NCI-H2081 (cell line): ENCODE measurements at places on chromosomes 4 and X.
A peak's percentile ranks its signal among the peaks of the same experiment; 100 is the strongest.

- no peak for DNase-seq
Measured at GRCh38 chr4:39626261-39626660, 12.4 kb downstream of the SMIM14 start.

DNA sequence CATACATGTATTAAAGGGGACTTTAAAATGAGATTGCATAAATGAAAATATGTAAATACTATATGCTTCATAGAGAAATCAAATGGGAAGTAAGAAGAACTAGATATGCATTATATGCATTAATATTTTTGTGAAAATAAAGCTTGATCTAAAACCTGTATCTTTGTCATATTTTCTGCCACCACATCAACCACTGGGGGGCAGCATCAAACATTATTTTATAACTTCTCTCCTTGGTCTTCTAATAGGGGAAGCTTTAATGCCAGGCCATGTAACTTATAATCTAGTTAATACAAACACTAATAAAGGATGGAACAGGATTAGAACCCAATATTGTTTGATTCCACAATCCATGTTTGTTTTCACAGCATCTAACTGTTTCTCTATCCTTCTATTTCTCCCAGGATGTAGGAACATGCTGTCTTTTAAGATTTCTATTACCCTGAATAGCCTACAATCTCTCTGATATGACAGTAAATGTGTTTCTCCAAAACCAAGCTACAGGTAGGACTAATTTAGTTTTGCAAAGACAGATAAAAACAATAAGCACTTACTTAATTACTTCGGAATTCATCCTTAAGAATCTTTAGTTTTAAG lies 10.0 kb downstream of the QRFPR start:
- peak; percentile 13 for DNase-seq

- no peak for DNase-seq
Measured at GRCh38 chr4:27662426-27662825, 801.8 kb downstream of the STIM2 start.

- DNase-seq, result no peak
Measured at GRCh38 chrX:152997337-152997736, 3.4 kb upstream of the PNMA5 start.

DNA sequence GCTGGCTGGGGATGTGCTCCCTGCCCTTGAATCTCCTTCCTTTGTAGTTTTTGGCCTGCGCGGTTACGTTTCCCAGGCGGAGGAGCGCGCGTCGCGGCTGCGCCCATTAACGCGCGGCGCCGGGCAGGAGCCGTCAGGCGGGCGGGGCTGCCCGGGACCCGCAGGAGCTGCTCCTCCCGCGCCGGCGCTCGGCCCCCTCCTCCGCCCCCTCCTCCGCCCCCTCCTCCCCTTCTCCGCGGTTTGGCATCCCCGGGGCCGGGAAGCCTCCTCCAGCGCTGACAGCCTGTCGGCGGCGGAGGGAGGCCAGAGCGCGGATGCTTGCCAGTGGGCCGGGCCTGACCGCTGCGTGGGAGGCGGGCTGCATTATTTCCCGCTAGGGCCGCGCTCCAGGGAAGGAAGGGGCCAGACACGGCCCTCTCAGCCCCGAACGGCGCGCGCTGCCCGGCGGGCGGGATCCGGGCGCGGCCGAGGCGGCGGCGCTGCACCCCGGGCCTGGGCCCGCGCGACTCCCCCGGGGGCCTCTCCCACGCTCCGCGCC lies at the start of gene DCLK2:
Gene DCLK2 (plus strand): TSS at position 405 of the 538 bp plus-strand sequence. CDS start 583 bp downstream, outside the sequence.
- peak; percentile 67 for DNase-seq

GRCh38 chr4:156754832-156755570 lies 216.6 kb downstream of the PDGFC start:
- DNase-seq, result no peak

- no peak for DNase-seq
Measured at GRCh38 chr4:169437299-169438047, 166.7 kb upstream of the SH3RF1 start.

GRCh38 chr4:37670249-37670648 lies 15.9 kb downstream of the RELL1 start:
- DNase-seq, result no peak

- no peak for DNase-seq
Measured at GRCh38 chr4:189828081-189828697, 112.5 kb upstream of the FRG1 start.

DNA sequence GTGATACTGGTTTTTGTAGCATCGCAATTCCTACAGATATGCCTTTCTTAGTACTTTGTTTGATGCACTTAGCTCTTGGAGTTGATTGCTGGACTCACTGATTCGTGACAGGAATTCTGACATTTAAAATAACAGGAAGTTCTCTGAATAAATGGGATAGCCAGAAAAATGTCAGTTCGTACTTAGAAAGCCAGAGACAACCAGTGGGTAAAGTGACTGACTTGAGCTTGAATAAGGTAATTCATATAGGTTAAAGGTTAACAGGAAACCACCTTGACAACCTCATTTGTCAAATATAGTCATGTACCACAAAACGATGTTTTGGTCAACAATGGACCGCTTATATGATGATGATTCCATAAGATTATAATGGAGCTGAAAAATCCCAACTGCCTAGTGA lies 181.4 kb downstream of the RPA4 start:
- DNase-seq, result no peak

GRCh38 chr4:189124149-189124758 lies 816.4 kb upstream of the FRG1 start:
- DNase-seq, result peak; percentile 0

- DNase-seq, result no peak
Measured at GRCh38 chrX:107451731-107452130, 2.3 kb downstream of the FRMPD3 start.

- DNase-seq, result no peak
Measured at GRCh38 chr4:159267869-159268285, 165.0 kb downstream of the RAPGEF2 start.

DNA sequence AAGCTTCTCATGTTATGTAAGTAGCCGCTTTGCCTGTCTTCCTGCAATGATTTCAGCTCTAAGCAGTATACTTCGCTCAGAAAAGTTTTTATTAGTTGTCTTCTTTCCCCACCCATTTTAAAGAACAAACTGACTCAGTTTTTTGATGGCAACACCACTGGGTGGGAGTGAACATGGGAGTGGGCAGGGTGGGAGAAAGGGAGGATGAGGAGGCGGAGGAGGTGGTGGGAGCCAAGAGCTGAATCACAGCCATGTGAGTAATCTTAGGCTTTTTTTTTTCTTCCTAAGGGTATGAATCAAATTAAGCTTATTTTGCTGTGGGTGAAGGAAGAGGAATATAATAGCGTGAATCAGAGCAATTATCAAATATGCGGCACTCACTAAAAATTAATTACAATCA lies 574.3 kb upstream of the DIPK2B start:
- DNase-seq, result no peak

- DNase-seq, result no peak
Measured at GRCh38 chr4:54668014-54668611, 10.4 kb downstream of the KIT start.

GRCh38 chr4:129821963-129822362 lies 726.0 kb downstream of the C4orf33 start:
- no peak for DNase-seq

GRCh38 chr4:78796526-78796925 lies 20.4 kb downstream of the BMP2K start:
- DNase-seq, result no peak

GRCh38 chr4:118751629-118752323 lies 66.6 kb downstream of the METTL14 start:
- no peak for DNase-seq

- DNase-seq, result no peak
Measured at GRCh38 chrX:77668391-77669237, 117.4 kb downstream of the ATRX start.

GRCh38 chr4:121278811-121279368 lies 101.9 kb downstream of the QRFPR start:
- no peak for DNase-seq

GRCh38 chr4:132001542-132001941 lies 1147.6 kb upstream of the PCDH10 start:
- no peak for DNase-seq

- peak; percentile 90 for DNase-seq
Measured at GRCh38 chrX:12701628-12702027, 89.6 kb upstream of the PRPS2 start.

- DNase-seq, result no peak
Measured at GRCh38 chrX:39002466-39002865, 201.2 kb downstream of the MID1IP1 start.

DNA sequence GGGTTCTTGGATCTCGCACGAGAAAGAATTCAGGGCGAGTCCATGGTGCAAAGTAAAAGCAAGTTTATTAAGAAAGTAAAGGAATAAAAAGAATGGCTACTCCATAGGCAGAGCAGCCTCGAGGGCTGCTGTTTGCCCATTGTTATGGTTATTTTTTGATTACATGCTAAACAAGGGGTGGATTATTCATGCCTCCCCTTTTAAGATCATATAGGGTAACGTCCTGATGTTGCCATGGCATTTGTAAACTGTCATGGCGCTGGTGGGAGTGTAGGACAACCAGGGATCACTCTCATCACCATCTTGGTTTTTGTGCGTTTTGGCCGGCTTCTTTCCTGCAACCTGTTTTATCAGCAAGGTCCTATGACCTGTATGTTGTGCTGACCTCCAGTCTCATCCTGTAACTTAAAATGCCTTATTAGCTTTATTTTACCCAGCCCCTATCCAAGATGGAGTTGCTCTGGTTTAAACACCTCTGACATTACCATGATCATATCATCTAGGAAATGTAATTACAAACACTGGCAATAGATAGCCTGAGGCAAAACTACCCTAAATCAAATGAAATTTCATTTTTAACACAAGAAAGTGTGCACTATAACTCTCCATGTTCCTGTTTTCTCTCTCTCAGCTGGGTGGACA lies 94.3 kb upstream of the ATXN3L start:
- DNase-seq, result no peak
